Cardiac septum (tissue), 1 donor: ENCODE measurements at places on chromosomes 12 and 14. TPM values are rescaled to one million over a fixed set of nuclear protein-coding genes. Genes with fewer than 3 reads are reported as not detected.
A peak's percentile ranks its signal among the peaks of the same experiment; 100 is the strongest.

- no peak for DNase-seq
Observed at GRCh38 chr12:59828521-59828920, 232.7 kb downstream of the SLC16A7 start.

GRCh38 chr14:75429562-75429961 lies 1.7 kb downstream of the JDP2 start:
- no peak for DNase-seq

DNA sequence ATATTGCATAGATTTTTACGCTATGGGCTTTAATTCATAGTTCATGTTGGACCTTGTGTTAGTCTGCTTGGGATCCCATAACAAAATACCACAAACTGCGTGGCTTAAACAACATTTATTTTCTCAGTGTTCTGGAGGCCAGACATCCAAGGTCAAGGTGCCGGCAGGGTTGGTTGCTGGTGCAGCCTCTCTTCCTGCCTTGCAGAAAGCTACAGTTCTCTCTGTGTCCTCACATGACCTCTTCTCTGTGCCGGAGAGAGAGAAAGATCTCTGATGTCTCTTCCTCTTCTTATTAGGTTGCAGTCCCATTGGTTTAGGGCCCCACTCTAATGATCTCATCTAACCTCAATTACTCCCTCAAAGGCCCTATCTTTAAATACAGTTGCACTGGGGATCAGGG lies 170.5 kb downstream of the IPO8 start:
- DNase-seq: no peak

- no peak for DNase-seq
Observed at GRCh38 chr14:62592877-62593276, 452.4 kb downstream of the KCNH5 start.

- no peak for DNase-seq
Observed at GRCh38 chr12:21456291-21456780, 18.9 kb downstream of the PYROXD1 start.

DNA sequence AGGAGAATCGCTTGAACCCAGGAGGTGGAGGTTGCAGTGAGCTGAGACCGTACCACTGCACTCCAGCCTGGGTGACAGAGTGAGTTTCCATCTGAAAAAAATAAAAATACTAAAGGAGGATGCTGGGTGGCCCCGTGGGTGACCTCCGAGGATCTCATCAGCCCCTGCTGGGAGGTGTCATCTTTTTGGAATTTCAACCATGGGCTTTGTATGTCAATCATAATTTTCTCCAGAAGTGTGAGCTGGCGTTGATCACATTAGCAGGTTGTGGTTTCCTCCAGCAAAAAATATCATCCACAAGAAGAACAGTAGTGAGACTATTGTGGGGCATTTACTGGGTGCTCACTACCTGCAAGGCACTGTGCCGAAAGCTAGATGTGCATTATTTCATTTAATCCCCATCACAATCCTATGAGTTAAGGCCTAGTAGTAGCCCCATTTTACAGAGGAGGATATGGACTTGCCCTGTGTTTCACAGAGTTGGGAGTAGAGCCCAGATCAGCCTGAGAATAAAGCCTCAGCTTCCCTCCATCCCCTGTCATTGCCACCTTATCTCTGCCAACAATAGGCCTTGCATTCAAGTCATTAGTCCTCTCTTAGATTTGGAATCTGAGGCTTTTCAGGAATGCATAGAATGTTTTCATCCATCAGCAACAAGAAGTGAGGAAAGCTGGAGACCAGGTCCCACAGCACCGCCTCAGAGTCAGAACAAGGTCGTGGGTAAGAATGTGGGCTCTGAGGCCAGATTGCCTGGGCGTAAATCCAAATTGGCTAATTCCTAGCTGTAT lies 39.8 kb downstream of the SVOP start:
- DNase-seq: no peak

GRCh38 chr14:69673104-69673503 lies 61.7 kb downstream of the SUSD6 start:
- no peak for DNase-seq

- DNase-seq: no peak
Observed at GRCh38 chr12:106416273-106416672, 58.7 kb downstream of the POLR3B start.

DNA sequence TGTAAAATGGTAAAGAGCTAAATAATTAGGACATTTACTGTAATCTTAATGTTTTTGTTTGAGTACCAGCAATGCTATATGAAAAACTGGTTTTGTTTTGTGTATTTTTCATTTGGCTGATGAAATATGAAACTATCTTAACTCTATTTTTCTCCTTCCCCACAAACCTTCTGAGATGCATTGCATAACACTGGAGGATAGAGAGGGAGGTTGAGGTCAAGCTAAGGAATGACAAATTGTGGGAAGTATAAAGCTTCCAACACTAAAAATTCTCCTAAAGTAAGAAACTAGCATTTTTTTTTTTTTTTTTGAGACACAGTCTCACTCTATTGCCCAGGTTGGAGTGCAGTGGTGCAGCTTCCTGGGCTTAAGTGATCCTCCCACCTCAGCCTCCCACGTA lies 31.5 kb upstream of the SRP54 start:
- no peak for DNase-seq

- DNase-seq: no peak
Observed at GRCh38 chr14:79275292-79275655, 936.0 kb downstream of the DIO2 start.

DNA sequence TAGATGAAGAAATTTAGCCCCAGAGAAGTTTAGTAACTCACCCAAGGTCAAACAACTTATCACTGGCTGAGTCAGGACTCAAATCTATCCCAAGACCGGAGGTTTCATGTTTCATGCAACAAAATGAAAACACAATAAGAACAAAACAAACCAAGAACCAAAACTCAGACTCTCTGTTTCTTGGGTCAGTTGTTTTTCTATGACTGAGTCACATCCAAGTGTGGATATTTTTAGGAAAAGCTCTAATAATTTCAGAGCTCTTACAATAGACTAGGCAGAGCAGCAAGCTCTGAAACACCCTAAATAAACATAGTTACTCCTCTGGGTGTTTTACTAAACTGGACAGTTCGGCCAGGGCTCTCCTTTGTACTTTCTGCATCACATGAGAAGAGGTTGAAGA lies 87.6 kb upstream of the PRB2 start:
- DNase-seq: no peak

DNA sequence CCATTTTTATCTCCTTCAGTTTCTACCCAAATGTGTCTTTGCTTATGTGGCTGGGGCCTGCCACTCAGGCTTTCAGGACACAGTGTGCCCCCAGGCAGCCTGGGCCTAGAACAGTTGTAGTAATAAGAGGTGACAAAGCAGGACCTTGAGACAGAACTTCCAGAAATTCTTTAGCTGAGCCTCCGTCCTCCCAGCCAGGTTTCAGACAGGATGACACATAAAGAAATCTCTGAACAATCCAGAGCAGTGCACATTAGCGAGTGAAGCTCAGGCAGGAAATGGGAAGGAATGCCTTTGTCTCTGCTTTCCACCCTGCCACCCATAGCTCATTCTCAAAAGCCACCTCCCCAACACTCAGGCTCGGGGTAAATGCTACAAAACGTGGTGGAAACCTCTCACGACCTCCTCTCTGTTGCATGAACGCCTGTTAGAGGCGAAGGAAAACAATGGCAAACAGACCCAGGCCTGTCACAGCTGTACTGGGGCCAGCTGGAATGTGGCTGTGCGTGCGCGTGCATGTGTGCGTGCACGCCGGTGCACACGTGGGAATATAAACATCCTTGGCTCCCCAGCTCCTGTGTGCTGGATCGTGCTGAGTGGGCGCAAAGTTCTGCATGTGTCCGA lies 286.7 kb downstream of the ZFP36L1 start:
- no peak for DNase-seq

DNA sequence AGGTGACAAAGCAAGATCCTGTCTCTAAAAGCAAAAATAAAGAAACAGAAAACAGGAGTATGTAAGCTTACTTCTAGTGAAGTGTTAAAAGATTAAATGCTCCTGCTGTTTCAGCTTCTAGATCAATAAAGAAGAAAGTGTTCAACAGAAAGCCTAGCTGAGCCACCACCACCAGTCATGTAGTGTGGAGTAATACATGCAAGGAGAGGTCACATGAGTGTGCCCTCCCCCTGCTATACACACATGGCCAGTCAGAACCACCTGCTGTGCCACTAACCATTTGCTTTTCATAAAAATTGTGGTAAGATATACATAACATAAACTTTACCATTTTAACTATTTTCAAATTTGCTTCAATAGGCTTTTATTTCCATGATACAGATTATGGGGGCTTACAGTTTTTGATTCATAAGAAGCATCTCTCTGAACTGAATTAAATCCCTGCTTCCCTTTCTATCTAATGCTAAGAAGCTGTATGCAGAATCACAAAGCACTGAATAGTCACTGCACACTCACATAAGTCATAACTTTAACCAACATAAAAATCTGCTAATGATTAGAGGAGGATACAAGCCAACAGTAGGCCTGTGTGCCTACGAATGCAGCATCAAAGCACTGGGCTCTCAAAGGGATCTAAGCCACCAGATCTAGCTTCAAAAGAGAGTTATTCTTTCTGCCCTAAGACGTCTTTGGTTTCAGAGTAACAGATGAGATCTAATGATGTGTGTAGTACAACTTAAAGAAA lies 515.5 kb downstream of the C12orf50 start:
- no peak for DNase-seq

- no peak for DNase-seq
Observed at GRCh38 chr14:74593241-74593953, 18.6 kb downstream of the LTBP2 start.

GRCh38 chr14:72646861-72647528 lies 246.9 kb downstream of the DPF3 start:
- no peak for DNase-seq

DNA sequence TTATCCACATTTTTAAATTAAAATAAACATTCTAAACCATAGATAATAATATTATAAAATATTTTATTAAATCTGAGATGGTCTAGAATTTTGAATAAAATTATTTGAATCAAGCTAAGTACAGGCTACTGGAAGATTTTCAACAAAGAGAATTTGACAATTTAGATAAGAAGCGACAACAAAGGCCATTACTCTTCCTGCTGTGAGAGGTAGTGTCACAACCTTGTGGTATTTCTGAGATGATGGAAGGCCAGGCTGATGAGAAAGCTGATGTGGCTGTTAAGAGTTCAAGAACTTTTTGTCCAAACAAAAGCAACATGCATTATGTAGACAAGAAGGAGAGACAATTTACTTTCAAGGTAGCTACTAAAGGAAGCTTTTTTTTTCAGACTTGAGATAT lies 43.7 kb upstream of the CNTN1 start:
- DNase-seq: no peak

- DNase-seq: no peak
Observed at GRCh38 chr14:85295318-85295717, 234.6 kb upstream of the FLRT2 start.

DNA sequence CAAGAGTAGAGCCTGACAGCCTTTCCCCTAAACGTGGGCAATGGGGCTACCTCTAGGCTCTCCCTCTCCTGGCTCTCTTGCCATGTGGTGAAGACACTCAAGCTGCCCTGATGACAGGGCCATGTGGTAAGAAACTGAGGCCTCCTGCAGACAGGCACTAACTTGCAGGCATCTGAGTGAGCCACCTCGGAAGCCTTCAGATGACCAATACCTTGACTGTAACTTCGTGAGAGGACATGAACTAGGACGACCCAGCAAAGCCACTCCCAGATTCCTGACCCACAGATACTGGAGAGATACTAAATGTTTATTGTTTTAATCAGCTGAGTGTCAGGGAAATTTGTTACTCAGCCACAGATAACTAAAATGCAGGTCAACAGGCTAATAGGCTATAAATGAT lies 96.4 kb downstream of the EFCAB11 start:
- no peak for DNase-seq

DNA sequence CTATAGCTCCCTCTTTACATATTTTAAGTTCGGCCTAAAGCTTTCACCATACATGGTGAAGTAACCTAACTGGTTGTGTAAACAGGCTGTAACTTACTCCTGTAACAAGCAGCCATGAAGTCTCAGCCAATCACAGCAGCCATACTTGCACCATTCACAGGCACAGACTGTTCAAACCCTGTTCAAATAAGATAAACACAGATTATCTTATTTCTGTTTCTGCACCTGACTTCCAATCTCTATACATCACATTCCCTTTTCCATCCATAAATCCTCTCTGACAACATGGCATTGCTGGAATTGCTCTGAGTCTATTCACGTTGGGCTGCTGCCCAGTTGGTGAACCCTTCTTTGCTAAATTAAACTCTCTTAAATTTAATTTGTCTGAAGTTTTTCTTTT lies 34.5 kb upstream of the ARID2 start:
- no peak for DNase-seq

- DNase-seq: no peak
Observed at GRCh38 chr14:81105961-81106360, 114.8 kb downstream of the GTF2A1 start.

GRCh38 chr14:75459099-75459741 lies 31.4 kb downstream of the JDP2 start:
- DNase-seq: peak; percentile 85

GRCh38 chr14:48788771-48789170 lies 797.4 kb downstream of the RPS29 start:
- DNase-seq: peak; percentile 56

- no peak for DNase-seq
Observed at GRCh38 chr14:22472466-22472865, 116.6 kb downstream of the DAD1 start.

GRCh38 chr12:30211743-30212142 lies 428.0 kb upstream of the TMTC1 start:
- DNase-seq: no peak

DNA sequence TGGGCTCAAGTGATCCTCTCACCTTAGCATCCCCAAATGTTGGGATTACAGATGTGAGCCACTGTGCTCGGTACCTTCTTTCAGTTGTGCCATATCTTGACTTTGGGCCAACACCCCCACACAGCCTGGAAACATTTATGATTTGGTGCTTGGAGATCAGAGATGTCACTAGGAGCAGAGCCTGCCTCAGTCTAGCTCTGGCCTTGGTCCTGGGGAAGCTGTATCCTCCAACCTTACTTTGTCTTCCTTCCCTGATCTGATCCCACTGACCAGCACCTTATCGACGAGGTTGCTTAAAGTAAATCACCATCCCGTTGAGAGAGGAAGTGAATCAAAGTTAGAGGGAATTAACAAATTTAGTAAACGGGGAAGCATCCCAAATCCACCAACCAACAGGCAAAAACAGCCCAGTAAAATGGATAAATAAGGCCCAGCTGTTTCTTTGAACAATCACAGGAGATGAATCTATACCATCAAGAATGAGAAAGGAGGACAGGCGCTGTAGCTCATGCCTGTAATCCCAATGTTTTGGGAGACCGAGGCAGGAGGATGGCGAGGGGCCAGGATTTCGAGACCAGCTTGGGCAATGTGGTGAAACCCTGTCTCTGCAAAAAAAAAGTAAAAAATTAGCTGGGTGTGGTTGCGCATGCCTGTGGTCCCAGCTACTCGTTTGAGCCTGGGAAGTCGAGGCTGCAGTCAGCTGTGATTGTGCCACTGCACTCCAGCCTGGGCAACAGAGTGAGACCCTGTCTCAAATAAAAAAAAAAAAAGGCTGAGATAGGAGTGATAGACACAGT lies 3.4 kb downstream of the PLBD2 start:
- DNase-seq: no peak

The KRT73 gene
- not detected for total RNA-seq

The FGF6 gene
- total RNA-seq: not detected

The TPPP2 gene
- total RNA-seq: 0.73 TPM

The ST8SIA1 gene
- total RNA-seq: 1.5 TPM

The CLEC4E gene
- not detected for total RNA-seq

The HSPA2 gene
- total RNA-seq: 74.9 TPM

The OAS1 gene
- 4.0 TPM for total RNA-seq

The SMCO2 gene
- total RNA-seq: 0.38 TPM

The GAS2L3 gene
- total RNA-seq: 2.8 TPM

The MAP3K9 gene
- 1.5 TPM for total RNA-seq

The ADAM21 gene
- total RNA-seq: 0.54 TPM

The RPGRIP1 gene
- not detected for total RNA-seq

The RDH16 gene
- 0.22 TPM for total RNA-seq
